NCI-H345 (cell line): ENCODE measurements at places on chromosomes 7 and 10.

DNA sequence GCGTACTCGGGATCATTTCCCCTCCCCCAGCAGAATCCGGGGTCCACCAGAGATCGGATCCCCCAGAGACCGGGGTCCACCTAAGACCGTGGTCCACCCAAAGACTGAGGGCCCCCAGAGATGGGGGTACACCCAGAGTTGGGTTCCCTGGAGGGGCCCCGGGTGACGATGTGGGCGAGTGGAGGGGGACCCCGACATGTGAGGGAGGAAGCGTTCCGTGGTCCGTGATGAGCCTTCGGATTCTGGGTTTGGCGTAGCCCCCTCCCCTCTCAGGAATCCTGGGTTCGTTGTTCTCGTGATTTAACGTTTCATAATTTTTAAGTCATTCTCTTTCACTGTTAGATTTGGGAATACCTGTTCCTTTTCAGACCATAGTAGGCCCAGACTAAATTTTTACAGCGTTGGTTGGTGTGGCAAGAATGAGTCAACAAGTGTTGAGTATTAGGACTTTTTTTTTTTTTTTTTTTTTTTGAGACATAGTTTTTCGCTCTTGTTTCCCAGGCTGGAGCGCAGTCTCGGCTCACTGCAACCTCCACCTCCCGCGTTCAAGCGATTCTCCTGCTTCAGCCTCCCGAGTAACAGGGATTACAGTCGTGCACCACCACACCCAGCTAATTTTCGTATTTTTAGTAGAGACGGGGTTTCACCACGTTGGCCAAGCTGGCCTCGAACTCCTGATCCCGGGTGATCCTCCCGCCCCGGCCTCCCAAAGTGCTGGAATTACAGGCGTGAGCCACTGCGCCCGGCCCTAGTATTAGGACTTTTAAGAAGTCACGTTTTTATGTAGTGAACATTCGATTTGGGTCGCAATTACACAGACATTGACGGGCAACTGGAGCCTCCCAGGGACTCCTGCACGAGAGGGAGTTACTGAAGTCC is 672 bp downstream of the GTPBP4 start:
- no peak for DNase-seq

GRCh38 chr10:88500656-88501055 is 82.5 kb downstream of the RNLS start:
- DNase-seq: no peak

- peak; percentile 92 for DNase-seq
These were observed 30.5 kb downstream of the HHEX start for GRCh38 chr10:92719991-92720830.

DNA sequence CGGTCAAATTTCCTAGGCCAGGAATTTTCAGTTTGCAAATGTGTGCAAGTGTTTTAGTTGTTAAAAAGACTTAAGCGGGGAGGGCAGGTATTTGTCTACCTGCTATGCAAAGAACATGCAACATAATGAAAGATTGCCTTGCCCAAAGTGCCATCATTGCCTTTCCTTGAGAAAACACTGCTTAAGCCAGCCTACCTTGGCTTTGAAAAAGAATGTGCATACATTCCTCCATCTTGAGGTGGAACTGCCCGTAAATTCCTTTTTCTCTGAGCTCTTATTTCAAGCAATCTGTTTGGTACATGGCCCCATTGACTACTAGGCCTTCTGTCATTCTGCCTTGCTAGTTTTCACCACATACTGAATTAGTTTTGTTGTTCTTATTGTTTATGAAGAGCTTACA is 29.3 kb downstream of the BZW2 start:
- no peak for DNase-seq

- no peak for DNase-seq
These were observed 355.3 kb upstream of the NPVF start for GRCh38 chr7:25583621-25584020.

DNA sequence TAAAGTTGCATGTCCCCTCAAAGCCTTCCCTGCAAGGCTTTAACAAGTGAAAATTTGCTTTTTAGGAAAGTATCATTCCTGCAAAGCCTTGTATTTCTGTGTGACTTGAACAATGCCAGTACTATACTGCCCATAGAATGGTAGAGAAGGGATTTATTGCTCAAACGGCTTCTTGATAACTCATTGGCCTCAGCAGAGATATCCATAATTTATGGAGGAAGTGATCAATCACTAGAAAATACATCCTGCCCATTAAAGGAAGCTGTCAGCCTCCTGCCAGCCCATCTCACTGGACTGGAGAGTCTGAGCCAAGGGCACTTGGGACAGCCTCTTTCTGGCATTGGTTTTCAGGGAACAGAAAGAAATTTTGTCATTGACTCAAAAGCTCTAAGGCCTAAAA is 152.6 kb downstream of the XPNPEP1 start:
- DNase-seq: no peak

- no peak for DNase-seq
These were observed 1.5 kb downstream of the SEM1 start for GRCh38 chr7:96707901-96708774.

DNA sequence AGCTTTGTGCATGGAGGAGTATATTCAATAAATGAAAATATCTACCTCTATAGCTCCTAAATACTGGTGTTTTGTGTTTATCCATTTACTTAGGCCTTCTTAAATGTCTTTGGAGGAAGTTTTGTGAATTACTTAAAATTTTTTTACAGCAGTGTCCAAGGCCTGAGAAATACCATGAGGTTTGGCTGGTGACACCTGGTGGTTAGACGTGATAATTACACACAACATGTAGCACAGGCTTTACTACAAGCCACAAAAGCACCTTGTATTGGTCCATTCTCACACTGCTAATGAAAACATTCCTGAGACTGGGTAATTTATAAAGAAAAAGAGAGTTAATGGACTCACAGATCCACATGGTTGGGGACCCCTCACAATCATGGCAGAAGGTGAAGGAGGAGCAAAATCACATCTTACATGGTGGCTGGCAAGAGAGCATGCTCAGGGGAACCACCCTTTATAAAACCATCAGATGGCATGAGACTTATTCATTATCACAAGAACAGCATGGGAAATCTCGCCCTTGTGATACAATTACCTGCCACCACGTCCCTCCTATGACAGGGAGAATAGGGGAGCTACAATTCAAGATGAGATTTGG is 20.6 kb downstream of the HYAL4 start:
- peak; percentile 67 for DNase-seq

DNA sequence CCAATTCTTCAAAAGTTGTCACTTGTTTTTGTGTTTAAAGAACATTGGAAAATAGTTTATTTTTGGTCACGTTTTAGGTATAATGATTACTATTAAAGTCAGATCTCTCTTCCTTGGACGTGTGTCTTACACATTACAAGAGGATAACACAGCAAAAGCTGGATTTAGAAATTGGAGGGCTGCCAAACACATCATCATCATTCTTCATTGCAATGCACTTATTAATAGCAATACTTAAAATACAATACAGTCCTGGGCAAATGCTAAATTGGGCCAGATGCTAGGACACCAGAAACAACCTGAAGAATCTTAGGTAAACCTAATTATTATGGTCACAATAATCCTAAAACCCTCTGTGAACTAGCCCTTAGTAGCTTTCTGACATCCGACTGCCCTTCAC is 303.6 kb downstream of the DGKB start:
- no peak for DNase-seq

GRCh38 chr10:125294109-125294508 is 133.7 kb upstream of the CTBP2 start:
- peak; percentile 76 for DNase-seq

- DNase-seq: no peak
These were observed 103.0 kb upstream of the CARD11 start for GRCh38 chr7:3146571-3147226.

- no peak for DNase-seq
These were observed 199.1 kb upstream of the PRKCQ start for GRCh38 chr10:6778992-6779701.

- DNase-seq: peak; percentile 31
These were observed 120.2 kb upstream of the RAB18 start for GRCh38 chr10:27383595-27384542.

- DNase-seq: no peak
These were observed 202.5 kb upstream of the AHR start for GRCh38 chr7:17095931-17096330.

- DNase-seq: peak; percentile 65
These were observed 64.1 kb downstream of the CAV1 start for GRCh38 chr7:116588641-116589594.

GRCh38 chr10:73899423-73899822 is 11.5 kb upstream of the PLAU start:
- no peak for DNase-seq

GRCh38 chr10:26697163-26697921 is at the start of gene PDSS1:
PDSS1 (plus strand) TSS chr10:26697701; CDS start chr10:26697712, 11 bp downstream.
- peak; percentile 60 for DNase-seq

- DNase-seq: peak; percentile 94
These were observed 43.8 kb downstream of the ADAMTS14 start for GRCh38 chr10:70715853-70716795.

DNA sequence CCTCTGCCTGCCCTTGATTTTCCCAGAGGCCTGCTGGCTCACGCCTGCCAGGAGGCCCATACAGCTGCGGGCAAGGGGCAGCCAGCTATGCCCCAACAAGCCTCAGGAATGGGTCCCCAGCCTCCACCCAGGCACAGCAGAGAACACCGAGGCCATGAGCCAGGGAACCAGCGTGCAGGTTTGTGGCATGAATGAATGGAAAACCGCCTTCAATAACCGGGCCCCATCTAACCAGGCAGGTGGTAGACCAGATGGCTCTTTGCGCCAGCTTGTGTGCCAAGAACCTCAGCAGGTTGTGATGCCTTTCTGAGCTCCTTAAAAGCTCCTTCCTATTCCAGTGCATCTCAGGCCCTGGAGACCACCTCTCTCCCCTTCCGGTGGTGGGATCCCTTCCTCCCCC is 50.2 kb downstream of the ELFN1 start:
- peak; percentile 31 for DNase-seq

- DNase-seq: no peak
These were observed 25.1 kb upstream of the ZNF273 start for GRCh38 chr7:64877714-64878610.

DNA sequence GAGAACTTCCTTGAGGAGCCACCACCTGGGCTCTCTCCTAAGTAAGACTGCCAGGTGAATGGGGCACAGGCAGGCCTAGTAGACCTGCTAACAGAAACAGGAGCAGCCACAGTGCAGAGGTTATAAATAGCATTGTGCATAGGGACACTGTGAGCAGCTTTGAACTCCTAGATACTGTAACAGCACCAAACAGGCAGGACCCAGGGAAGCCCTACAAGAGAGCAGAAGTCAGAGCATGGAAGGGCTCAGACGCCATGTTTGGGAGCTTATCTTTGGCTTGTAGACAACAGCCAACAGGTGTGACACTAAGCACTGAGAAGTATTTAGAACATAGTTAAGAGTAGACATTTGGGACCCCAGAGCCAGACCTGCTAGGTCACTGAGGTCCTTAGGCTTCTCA is 14.5 kb downstream of the XRCC2 start:
- no peak for DNase-seq

DNA sequence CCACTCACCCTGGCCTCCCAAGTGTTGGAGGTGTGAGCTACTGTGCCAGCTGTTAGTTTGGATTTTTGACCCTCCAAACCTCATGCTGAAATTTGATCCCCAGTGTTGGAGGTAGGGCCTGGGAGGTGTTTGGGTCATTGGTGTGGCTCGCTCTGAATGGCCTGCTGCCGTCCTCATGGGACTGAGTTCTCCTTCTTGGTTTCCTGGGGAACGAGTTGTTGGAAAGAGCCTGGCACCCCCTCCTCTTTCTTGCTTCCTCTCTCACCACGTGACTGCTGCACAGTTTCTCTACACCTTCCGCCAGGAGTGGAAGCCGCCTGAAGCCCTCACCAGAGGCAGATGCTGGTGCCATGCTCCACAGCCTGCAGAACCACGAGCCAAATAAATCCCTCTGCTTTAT is 253.5 kb downstream of the PHTF2 start:
- no peak for DNase-seq

- no peak for DNase-seq
These were observed 651 bp downstream of the MYO3A start for GRCh38 chr10:25934621-25935139.

DNA sequence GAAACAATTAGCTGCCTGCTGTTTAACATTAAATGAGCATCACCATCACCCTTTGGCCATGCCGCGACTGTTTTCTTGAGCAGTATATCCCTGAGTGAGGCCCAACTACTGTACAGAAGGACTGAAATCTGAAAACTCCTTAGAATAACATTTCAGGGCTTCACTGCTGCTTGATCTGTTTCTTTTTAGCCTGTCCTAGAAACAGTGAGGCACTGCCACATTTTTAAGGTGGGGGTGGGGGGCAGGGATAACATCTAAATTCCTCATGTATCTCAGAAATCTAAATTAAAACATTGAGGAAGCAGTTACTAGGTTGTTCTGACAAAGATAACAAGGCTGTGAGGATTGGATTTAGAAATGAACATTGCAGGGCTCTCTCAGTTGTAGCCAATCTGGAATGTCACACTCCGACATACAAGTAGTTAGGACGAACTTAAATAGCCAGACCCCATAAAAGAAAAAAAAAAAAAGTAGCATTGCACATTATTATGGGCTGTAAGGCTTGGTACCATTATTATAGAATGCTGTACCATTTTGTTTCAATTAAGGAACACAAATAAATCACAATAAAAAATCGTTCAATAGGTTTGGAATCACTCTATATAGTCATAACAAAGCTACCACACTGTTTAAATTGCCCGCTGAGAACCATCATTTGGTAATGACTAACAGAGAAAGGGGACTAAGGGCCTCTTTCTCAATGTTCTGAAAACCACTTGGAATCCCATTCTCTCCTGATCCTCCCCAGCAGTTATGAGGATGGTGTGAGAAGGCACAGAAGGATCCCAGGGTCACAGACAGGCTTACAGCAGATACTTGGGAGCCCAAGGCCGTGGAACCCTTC is 256.1 kb downstream of the INHBA start:
- no peak for DNase-seq

GRCh38 chr7:135253851-135254771 is 20.5 kb downstream of the STRA8 start:
- DNase-seq: peak; percentile 50

DNA sequence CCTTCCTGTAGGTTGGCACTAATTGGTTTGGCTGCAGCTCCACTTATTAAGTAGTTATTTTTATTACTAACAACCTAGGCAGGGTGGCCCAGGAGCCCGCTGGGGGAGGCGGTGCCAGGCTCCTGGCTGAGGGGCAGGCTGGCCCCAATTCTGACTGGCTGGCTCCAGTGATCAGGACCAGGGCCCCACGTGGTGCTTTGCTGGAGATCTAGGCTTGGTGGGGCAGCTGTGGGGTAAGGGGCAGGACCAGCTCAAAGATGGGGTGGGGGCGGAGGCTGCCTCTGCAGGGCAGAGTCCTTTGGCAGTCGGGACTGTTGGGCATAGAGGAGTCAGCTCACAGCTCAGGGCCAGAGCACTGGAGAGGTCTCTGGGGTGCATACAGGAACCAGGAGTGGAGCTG is 2.4 kb downstream of the ASL start:
- no peak for DNase-seq

- no peak for DNase-seq
These were observed 46.0 kb downstream of the ASB4 start for GRCh38 chr7:95531605-95532219.

- DNase-seq: peak; percentile 38
These were observed 83.5 kb upstream of the PRKG1 start for GRCh38 chr10:50990568-50991455.

DNA sequence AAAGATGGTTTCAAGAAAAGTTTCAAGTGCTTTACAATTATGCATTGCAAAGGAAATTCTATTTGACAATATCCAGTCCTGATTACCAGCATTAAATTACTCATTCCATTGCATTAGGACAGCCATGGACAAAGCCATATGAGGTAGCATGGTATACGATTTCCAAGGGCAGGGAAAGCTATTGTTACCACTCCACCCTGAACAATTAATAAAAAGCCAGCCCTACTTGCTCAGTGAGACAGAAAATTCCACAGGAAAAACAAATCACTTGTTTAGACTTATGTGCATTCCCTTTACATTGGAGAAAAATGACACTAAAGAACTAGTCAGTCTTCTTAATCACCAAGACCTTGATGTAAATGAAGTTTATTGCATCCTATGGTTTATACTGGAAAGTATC is 5.6 kb downstream of the CD36 start:
- DNase-seq: no peak
